ENCODE measurements at places on chromosomes 6 and 20.

DNA sequence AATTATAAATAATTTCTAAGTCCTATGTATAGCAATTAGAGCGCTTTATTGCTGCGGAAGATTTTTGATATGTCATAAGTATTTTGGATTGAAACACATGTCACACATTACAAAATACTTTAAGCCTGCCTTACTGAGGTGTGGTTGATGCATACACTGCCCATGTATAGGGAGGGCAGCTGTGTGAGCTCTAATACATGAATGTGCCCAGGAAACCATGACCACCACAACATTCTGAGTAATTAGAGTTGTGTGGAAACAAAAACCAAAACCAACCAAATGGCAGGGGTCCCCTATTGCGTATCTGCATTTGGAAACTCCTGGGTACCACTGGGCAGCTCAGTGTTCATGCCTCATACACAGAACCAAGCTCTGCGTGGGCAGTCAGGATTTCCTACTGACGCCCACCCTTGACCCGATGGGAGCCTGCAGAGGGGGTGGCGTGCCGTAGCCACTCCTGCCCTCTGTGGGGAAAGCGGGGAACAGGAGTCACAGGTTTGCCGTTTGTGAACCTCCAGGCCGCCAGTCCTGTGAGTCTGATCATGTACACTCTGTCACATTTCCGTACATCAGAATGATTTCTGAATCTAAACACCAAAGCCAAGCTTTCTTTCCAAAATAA is 50.9 kb upstream of the PDE10A start:
- DNase-seq: no peak

- no peak for DNase-seq
Measured at GRCh38 chr6:154494592-154495311, 15.7 kb downstream of the CNKSR3 start.

- DNase-seq: no peak
Measured at GRCh38 chr6:10384610-10385523, 30.0 kb downstream of the TFAP2A start.

DNA sequence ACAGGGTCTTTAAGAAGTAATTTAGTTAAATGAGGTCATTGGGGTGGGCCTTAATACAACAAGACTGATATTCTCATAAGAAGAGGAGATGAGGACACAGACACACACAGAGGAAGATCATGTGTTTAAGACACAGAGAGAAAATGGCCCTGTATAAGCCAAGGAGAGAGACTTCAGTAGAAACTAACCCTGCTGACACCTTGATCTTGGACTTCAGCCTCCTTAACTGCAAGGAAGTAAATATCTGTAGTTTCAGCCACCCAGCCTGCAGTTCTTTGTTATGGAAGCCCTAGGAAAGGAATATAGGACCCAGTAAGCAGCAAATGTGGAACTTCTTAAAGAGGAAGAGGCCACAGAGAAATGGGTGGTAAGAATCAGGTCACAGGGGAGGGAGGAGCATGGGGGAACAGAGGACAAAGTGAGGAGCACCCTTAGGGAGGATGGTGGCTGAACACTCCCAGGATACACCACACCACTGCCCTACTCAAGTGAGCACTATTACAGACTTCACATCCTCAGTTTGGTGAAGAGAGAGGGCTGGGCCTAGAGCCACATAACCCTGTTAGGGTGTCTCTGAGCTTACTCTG is 762 bp downstream of the SIRPB1 start:
- peak; percentile 25 for DNase-seq

GRCh38 chr20:50392138-50392866 is 117.9 kb upstream of the PTPN1 start:
- no peak for DNase-seq

DNA sequence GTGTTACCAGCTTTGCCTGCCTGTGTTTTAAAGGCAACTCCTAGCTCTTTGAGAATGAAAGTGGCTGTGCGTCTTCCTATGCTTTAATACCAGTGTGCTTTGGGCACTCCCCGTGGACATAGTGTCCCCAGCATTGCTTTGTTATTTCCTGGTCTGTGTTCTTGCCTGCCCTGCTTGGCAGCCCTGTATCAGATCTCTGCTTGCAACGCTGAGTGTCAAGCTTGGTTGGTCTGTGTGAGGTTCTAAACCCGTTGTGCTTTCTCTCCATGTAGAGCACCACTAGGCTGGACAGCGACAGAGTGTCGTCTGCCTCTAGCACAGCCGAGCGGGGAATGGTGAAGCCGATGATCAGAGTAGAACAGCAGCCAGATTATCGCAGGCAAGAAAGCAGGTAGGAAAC is 80.2 kb downstream of the AFDN start:
- peak; percentile 87 for DNase-seq

- DNase-seq: no peak
Measured at GRCh38 chr6:147868427-147869190, 360.1 kb downstream of the SAMD5 start.

DNA sequence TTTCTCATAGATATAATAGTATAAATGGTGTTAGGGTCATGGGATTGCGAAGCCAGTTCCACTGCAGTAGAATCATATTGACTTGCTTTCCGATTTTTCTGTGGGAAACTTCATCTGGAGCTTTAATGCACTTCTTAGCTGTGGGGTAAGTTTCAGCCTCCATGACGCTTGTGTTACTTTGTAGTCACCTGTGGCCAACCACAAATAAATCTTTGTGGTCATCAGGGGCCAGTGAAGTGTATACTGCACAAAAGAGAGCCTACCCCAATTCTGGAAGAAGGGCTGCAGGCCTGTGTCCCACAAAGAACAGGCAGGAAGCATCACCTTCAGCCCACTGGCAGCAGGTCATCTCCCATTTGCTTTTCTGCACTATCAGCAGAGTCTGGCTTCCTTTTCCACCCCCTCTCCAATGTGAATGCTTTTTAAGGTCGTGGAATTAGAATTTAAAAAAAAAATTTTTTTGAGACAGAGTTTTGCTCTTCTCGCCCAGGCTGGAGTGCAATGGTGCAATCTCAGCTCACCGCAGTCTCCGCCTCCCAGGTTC is 32.0 kb downstream of the MTHFD1L start:
- DNase-seq: no peak

DNA sequence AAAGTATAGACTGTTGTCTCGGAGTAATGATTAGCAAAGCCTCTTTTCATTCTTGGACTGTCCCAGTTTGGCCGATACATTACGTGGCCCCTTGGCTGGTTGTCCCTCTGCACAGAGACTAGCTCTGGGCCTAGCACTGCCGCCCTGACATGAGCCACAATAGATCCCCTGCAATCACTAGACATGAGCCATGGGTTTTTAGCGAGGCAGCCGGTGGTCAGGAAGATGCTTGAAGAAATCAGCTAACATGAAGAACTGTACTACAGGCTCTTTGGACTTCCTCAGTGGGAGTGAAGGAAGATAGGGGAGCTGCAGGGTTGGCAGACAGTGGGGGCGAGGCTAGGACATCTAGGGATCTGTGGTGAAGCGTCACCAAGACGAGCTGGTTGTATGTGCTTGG is 11.0 kb downstream of the DUSP22 start:
- DNase-seq: no peak

- DNase-seq: no peak
Measured at GRCh38 chr20:37564388-37565133, 36.9 kb upstream of the BLCAP start.

- peak; percentile 50 for DNase-seq
Measured at GRCh38 chr6:35327349-35328027, 14.9 kb upstream of the PPARD start.

- DNase-seq: no peak
Measured at GRCh38 chr20:57262784-57263609, 3.4 kb downstream of the BMP7 start.

- DNase-seq: no peak
Measured at GRCh38 chr20:43911066-43911465, 3.6 kb upstream of the TOX2 start.

- DNase-seq: no peak
Measured at GRCh38 chr6:15596186-15596896, 66.5 kb downstream of the DTNBP1 start.

- no peak for DNase-seq
Measured at GRCh38 chr6:163457637-163458561, 43.4 kb downstream of the QKI start.

DNA sequence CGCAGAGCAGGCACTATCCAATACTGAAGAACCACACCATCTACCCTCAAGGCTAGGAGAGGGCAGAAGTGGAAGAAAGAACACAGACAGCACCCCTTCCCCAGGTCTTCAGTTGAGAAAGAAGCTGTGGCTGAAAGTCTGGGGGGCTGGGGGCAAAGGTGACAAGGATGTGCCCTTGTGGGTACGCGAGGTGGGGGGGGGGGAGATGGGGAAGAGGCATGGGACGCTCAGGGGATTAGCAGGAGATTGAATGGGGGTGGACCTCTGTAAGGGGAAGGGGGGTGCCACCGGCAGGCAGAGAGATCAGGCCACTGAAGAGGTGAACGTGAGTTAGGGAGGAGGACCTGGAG is 1.1 kb downstream of the B4GALT5 start:
- no peak for DNase-seq

GRCh38 chr6:119174879-119175817 is 96.7 kb upstream of the FAM184A start:
- no peak for DNase-seq

DNA sequence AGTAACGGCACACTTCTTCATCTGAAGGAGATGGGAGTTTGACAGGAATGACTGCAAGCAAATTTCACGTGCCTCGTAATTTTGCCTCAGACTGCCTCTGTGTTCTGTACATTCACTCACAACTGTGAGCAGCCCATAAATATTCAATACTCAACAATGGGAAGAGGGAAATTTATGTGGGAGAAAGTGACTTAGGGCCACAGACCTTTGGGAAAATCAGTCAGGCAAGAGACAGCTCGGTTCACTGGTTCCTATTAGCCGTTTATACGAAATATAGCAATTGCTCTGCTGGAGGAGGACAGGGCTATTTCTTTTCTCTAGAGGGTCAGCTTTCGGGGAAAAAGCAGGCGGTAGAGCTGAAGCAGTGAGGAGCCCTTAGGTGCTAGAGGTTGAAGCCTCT is 28.0 kb downstream of the OPN5 start:
- DNase-seq: no peak

DNA sequence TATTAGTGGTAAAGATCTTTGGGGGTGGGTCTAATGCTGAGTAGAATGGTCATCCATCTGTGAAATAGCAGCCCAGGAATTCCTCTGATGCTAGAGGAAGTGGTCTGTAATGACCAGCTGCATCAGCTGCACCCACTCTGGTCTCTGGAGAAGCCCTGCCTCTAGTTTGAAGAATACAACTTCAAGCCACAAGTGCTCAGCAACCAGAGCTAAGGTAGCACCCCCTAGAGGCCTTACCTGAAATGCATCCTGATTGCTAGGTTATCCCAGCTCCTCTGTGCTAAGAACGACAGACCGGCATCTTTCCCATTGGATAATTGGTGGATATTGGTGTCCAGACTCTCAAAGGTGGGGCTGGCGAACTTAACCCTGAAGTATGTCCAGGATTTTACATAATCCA is 58.2 kb downstream of the DNAH8 start:
- no peak for DNase-seq

- peak; percentile 19 for DNase-seq
Measured at GRCh38 chr20:43752561-43753301, 25.9 kb upstream of the GTSF1L start.

DNA sequence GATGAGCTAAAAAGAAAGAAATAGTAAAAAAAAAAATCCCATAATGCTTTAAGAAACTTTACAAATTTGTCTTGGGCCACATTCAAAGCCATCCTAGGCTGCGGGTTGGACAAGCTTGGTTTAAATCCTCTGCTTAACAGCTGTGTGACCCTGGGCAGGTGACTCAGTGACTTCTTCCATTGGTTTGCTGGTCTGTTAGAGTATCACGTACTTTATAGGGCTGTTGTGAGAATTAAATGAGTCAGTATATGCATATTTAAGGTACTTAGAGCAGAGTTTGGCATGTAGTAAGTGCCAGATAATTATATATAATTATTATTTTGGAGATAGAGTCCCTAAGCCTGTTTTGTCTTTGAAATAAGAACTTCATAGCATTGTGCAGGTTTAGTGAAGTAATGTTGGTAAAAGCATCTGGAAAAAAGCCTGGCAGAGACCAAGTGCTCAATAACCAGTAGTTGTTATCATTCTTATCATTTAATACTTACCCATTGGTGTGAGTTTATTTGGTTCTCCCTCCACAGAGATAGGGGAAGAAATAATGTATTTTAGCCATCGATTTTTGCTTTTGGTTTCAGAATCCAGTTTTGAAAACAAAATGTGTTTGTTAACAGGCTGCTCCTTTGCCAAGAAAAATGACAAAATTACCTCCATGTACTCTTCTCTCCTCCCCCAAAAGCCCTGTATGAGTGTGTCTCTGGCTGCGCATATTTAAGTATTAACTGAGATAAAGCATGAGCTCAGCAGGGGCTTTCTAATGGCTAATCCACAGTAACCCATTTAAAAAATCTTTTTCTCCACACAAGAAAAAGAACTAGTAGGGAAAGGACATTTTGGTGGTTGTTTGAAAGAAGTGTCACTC is 67.2 kb downstream of the FOXO3 start:
- DNase-seq: no peak

GRCh38 chr6:35392111-35392702 is 49.8 kb downstream of the PPARD start:
- DNase-seq: no peak

- peak; percentile 81 for DNase-seq
Measured at GRCh38 chr6:22149501-22150367, 147.1 kb downstream of the PRL start.

GRCh38 chr6:125154761-125155135 is 1.2 kb downstream of the TPD52L1 start:
- DNase-seq: no peak

All from pons (tissue), 1 donor.